SJSA1 (cell line): ENCODE measurements at places on chromosomes 5 and 9.

DNA sequence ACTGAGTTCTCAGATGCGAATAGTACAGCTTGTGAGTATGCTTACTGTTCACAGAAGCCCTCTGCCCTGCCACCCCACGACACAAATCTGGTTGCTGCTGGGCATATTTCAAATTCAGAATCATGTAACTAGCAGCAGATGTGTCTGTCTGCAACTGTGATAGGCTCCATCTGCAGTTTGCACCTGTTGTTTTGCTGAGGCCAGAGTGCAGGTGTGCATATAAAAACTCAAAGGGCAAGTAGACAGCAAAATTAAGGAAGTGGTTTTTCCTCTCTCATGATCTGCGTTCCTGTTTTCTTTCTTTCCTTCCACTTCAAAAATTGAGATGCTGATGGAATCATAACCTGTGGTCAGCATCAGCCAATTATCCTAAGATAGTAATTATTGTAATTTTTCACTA, 1000.5 kb downstream of the PTPRD start:
- no peak for DNase-seq

- no peak for DNase-seq
These were observed 512.1 kb downstream of the MAN2A1 start for GRCh38 chr5:110201791-110202190.

DNA sequence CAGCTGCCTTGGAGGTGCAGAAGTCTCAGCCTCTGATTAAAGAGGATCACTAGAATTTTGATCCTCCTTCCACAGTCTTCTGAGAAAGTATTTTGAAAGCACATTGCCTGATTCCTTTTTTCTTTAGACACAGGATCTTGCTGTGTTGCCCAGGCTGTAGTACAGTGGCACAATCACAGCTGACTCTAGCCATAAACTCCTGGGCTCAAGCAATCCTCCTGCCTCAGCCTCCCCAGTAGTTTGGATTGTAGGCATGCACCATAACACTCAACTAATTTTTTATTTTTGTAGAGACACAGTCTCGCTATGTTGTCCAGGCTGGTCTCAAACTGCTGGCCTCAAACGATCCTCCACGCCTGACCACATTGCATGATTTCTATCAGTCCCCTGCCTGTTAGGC, 74.5 kb downstream of the FAM78A start:
- no peak for DNase-seq

DNA sequence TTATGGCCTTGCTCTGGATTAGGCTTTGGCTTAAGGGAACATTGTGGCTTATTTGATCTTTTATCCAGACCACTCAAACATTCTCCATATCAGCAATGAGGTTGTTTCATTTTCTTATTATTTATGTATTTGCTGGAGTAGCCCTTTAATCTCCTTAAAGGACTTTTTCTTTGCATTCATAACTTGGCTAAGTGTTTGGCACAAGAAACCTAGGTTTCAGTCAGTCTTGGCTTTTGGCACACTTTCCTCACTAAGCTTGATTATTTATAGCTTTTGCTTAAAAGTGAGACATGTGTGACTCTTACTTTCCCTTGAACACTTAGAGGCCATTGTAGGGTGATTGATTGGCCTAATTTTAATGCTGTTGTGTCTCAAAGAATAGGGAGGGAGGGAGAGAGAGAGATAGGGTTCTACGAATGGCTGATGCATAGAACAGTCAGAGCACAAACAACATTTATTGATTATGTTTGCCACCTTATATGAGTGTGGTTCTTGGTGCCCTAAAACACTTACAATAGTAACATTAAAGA, 2265.3 kb upstream of the C9orf72 start:
- DNase-seq, result no peak

DNA sequence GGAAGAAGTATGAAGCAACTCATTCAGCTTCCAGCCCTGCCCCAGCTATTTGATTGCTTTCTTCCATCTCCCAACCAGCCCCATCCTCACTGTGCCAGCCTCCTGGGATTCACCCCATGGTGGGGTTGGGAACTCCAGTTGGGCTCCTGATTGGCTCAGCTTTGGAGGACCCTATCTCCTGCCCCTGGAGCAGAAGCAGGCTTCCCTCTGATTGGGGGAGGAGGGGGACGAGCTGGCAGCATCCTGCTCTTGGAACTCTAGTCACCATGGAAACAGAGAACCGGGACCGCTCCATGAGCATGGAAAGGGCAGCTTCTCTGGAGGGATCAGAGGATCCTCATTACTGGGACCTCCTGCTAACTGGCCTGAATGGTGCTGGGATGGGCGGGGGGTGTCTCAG, 2.6 kb downstream of the SLC6A7 start:
- DNase-seq, result no peak

- no peak for DNase-seq
These were observed 321.6 kb upstream of the ITGA1 start for GRCh38 chr5:52466113-52466512.
